ENCODE measurements at places on chromosomes 2 and 18.

DNA sequence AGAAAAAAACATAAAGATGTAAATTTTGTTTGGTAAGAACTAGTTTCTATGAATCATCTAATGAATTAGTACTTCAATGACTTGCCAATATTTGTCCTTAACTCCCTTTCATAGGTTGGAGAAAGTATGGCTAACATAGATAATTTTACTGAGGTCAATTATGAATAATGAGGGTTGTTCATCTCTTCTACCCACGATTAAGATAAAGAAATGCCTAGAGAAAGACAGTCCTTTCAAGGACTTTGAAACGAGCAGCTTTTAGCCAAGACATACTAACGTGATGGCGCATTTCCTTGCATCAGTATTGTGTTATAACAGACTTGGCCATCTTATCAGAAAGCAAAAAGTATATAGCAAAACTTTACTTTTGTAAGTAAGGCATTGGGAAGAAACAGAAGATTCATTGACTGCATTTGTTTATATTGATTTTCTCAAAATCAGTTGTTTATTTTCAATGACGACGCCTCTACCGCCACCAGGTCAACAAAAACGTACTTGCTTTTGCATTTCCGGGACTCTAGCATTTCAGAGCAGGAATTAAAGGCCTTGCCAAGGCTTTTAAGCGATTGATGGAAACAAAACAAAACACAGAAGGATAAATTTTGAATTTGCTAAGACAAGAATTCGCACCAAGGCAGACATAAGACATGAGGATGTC, 961 bp downstream of the RBM43 start:
- no peak for DNase-seq

- no peak for DNase-seq
Observed at GRCh38 chr2:233213011-233213410, 38.5 kb upstream of the ATG16L1 start.

DNA sequence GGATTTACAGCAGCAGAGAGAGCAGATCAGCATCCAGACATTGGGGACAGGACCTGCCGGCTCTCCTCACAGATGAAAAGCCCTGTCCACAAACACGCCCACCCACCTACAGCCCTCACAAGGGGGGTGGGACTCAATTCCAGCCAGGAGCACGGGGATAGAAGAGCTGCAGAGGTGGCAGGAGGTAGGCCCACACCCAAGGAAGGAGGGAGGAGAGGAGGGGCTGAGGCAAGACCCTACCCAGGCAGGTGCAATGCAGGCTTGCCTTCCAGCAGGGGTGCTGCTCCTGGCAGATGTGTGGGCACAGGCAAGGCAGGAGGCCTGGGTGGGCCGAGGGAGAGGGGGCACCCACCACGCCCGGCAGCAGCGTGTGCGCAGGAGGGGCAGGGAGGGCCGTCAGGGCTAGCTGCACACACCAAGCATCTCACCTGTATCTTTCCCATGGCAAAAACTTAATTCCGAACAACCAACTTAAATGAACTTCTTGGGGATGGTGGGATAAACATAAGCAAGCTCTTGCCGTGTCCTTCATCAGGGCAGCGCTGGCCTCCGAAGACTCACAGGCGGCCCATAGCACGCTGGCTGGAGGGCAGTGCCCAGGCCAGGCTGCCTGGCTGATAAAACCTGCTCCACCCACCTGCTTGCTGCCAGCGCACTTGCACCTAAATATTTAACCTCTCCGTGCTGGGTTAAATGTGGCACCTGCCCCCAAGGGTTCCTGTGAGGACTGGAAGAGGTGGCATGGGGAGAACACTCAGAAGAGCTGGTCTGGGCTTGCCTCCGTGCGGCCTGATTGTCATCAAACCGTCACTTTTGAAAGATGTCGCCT, 219.5 kb downstream of the HDAC4 start:
- DNase-seq = no peak

GRCh38 chr18:46628206-46628605, 28.8 kb downstream of the LOXHD1 start:
- no peak for DNase-seq

GRCh38 chr2:8337321-8337720, 344.5 kb upstream of the ID2 start:
- no peak for DNase-seq

GRCh38 chr18:49832221-49832647, 18.9 kb upstream of the ACAA2 start:
- DNase-seq = no peak

- peak; percentile 5 for DNase-seq
Observed at GRCh38 chr2:73823916-73824523, 4.7 kb upstream of the STAMBP start.

DNA sequence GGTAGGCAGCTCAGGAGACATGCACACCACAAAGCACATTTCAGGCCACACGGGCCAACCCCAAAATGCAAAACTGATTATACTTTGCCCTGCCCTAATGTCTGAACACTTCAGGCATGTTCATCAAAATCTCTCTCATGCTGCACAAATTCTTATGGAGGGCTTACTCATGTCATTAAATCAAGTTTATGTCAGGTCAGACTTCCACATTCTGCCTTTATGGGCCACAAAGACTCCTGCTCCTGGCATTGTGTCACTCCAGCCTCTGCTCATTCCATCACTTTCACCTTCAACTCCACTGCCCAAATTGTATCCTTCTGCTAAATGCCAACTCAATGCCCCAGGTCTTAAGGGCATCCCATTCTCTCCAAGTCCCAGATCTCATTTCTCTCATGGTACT, 9.2 kb downstream of the UXS1 start:
- DNase-seq = no peak

- DNase-seq = no peak
Observed at GRCh38 chr2:107808959-107809358, 17.7 kb upstream of the RGPD4 start.

DNA sequence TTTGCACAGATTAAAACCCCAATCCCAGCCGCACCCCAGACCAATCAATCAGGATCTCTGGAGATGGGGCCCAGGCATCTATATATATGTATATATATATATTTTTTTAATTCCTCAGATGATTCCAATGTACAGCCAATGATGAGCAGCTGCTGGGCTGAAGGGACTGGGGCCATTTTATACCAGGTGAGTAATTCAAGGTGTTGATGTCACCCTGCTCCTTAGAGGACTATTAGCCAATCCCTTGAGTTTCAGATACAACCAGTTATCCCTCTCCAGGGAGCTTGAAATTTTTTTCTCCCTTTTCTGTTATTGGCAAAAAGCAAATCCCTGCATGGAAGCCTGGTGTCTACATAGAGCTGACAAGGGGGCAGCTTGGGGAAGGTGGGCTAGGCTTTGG, 59.8 kb downstream of the MCFD2 start:
- DNase-seq = no peak

- DNase-seq = no peak
Observed at GRCh38 chr2:30661173-30662107, 145.8 kb downstream of the CAPN13 start.

- DNase-seq = no peak
Observed at GRCh38 chr18:63292831-63293683, 26.5 kb downstream of the BCL2 start.

GRCh38 chr2:54897420-54898310, 152.6 kb downstream of the RTN4 start:
- no peak for DNase-seq

- no peak for DNase-seq
Observed at GRCh38 chr2:15073664-15074063, 441.1 kb downstream of the LRATD1 start.

GRCh38 chr2:192072261-192072660, 122.5 kb downstream of the TMEFF2 start:
- no peak for DNase-seq

GRCh38 chr2:118954297-118955060, 12.5 kb downstream of the MARCO start:
- DNase-seq = no peak

DNA sequence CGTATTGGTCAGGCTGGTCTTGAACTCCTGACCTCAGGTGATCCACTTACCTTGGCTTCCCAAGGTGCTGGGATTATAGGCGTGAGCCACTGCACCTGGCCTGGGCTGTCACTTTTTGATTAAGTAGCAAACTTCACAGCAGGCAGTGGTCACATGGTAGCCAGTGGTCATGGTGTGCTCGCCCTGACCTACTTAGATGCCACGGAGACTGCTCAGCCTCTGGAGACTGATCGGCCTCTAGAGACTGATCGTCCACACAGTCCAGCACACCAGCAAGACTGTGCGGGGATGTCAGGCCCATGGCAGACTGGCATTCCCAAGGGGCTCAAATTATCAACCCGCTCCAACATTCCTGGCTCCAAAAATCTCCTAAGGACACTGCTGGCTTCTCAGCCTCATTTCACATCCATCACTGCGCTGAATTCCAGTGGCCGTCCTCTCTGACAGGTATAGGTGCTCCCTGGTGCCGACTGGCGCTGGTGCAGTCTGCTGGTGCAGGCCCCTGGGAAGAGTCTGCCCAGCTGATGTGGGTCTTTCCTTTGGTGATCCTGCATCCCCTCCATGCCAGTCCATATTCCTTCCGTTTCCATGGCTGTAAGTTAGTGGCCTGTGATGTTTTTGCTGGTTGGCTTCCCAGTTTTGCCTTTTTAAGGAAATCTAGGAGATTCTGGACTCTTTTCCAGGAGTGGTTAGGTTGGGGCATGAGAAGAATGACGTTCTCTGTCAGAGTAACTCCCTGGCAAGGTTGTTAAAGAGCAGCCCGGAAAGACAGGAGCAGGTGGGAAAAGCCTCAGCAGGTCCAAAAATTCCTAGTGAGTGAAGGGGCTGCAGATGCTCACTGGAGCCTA, 374.5 kb upstream of the HS6ST1 start:
- DNase-seq = peak; percentile 23
